ENCODE measurements at places on chromosomes 3 and 15. TPM values are rescaled to one million over a fixed set of nuclear protein-coding genes. Genes with fewer than 3 reads are reported as not detected.

Gene BTLA
- total RNA-seq, result 0.16 TPM

Gene ZNF660
- total RNA-seq, result 2.1 TPM

Gene RARB
- total RNA-seq, result 11.7 TPM

Gene SLTM
- 58.8 TPM for total RNA-seq

Gene GOLGA6L1
- not detected for total RNA-seq

Gene SERPINI2
- not detected for total RNA-seq
